ENCODE measurements at places on chromosomes 3 and 15.
A peak's percentile ranks its signal among the peaks of the same experiment; 100 is the strongest.

DNA sequence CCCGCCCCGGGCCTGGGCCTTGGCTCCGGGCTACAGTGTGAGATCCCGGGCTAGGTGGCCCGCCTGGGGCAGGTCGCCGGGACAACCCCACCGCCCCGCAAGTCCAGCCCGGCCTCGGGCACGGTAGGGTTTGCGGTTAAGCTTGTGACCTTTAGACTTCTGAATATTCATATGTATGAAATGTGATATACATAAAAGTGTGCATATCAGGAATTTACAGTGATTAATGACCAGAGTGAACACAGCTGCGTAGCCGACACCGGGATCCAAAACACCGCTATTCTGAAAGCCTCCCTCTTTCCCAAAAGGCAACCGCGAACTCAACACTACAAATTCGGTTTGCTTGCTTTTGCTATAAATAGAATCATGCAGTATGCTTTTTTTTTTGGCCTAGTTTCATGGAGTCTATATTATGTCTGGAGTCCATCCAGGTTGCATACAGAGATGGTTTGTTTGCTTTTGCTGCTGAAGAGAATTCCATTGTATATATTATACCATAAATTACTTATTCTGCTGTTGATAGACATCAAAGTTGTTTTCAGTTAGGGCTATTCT is 636 bp upstream of the SNRPA1 start:
- H3K27me3 ChIP-seq: no peaks in the 10 kb centered on the region
- H3K4me3 ChIP-seq: peak overlapping the region; percentile 92
- H3K4me1 ChIP-seq: peaks cover 31% of the 10 kb centered on the region
- peak; percentile 16 for DNase-seq
- peaks cover 24% of the 10 kb centered on the region for H3K36me3 ChIP-seq

DNA sequence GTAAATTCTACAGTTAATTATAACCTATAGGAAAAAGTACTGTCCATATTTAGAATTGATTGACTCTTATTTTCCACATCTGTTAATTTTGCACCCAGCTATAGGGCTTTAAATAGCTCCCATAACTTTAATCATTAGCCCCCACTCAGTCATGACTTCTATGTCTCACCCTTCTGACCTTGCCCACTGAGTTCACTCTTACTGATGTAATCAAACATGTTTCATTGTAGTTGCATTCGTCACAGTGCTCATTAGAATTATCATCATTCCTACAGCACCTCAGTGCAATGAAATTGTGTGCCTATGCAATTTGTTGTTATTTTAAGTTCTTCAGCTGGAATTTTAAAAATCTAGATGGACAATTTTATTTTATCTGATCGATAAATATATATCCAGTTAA is 151.4 kb downstream of the TIGIT start:
- DNase-seq: no peak
- no peaks in the 10 kb centered on the region for H3K27me3 ChIP-seq
- H3K27ac ChIP-seq: no peak overlapping the region

- no peaks in the 10 kb centered on the region for H3K36me3 ChIP-seq
- H3K4me3 ChIP-seq: no peak overlapping the region
These were observed 77.4 kb downstream of the DGKG start for GRCh38 chr3:186284661-186285060.

GRCh38 chr15:100877551-100877950 is 2.1 kb upstream of the ALDH1A3 start:
- no peak overlapping the region for H3K4me3 ChIP-seq
- peaks cover 56% of the 10 kb centered on the region for H3K27me3 ChIP-seq
- DNase-seq: no peak
- no peaks in the 10 kb centered on the region for H3K36me3 ChIP-seq
- no peak overlapping the region for H3K27ac ChIP-seq
- peaks cover 9% of the 10 kb centered on the region for H3K4me1 ChIP-seq

- no peaks in the 10 kb centered on the region for H3K36me3 ChIP-seq
- H3K27ac ChIP-seq: no peak overlapping the region
- H3K4me1 ChIP-seq: no peaks in the 10 kb centered on the region
- H3K27me3 ChIP-seq: no peaks in the 10 kb centered on the region
These were observed 243.9 kb downstream of the SHQ1 start for GRCh38 chr3:72604328-72604727.
